ENCODE measurements at places on chromosomes 7 and 10. TPM values are rescaled to one million over a fixed set of nuclear protein-coding genes. Genes with fewer than 3 reads are reported as not detected.

The BTBD16 gene
- total RNA-seq: not detected

The LAMB4 gene
- total RNA-seq: not detected

DNA sequence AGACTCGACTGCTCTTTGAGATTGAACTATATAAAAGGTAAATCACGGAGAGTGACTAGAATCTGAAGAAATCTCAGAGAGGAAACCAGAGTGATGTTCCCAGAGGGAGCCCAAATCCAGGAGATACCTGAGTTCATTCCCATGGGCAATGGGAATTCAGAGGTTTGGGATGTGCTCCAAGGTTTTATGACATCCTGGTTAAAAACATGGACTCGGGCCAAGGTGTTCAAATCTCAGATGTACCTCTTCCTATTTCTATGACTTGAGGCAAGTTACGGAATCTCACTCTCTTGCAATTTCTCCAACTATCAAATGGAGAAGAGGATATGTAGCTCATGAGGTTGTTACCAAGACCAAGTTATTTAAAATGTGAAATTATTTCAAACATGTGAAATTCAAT lies 54.5 kb upstream of the RAB18 start:
- H3K36me3 ChIP-seq: no peaks in the 10 kb centered on the region
- peaks cover 7% of the 10 kb centered on the region for H3K27me3 ChIP-seq
- no peak overlapping the region for H3K4me3 ChIP-seq
- H3K27ac ChIP-seq: no peak overlapping the region

DNA sequence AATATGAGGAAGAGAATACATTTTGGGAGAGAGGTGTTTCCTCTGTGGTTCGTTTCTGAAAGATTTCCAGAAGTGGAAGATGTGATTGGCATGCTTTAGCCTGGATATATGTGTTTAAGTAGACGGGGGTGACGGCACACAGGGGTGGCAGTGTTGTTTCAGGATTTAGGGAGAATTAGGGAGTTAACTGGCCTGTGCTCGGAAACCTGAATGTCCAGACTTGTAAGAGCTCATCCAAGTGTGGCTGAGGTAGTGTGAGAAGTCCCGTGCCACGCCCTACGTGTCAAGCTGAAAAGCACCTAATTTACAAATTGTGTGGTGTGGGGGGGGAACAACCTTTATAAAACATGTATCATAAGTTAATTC lies 1.1 kb downstream of the RALA start:
- H3K4me1 ChIP-seq: peaks cover 40% of the 10 kb centered on the region
- no peak for DNase-seq
- peak overlapping the region; percentile 88 for H3K27ac ChIP-seq
- H3K36me3 ChIP-seq: peaks cover 12% of the 10 kb centered on the region

DNA sequence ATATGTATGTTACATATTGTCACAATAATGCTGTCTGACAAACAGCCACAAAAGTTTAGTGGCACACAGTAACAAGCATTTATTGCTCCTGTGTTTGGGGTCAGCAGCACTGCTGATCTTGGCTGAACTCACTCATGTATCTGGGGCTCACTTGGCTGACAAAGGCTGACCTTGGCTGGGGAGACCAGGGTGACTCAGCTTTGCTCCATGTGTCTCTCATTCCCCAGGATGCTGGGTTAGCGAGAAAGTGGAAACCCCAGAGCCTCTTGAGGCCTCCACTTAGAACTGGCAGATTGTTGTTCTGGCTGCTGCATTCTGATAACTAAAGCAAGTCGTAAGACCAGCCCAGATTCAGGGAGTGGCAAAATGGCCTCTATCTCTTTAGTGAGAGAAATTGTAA lies 217.3 kb upstream of the HABP2 start:
- no peaks in the 10 kb centered on the region for H3K36me3 ChIP-seq
- H3K27me3 ChIP-seq: peaks cover 12% of the 10 kb centered on the region
- H3K4me3 ChIP-seq: no peak overlapping the region
- H3K4me1 ChIP-seq: no peaks in the 10 kb centered on the region
- no peak overlapping the region for H3K27ac ChIP-seq

- no peak overlapping the region for H3K4me3 ChIP-seq
- no peak overlapping the region for H3K27ac ChIP-seq
- H3K27me3 ChIP-seq: peaks cover 21% of the 10 kb centered on the region
- no peak for DNase-seq
- no peaks in the 10 kb centered on the region for H3K4me1 ChIP-seq
Measured at GRCh38 chr10:68112837-68113236, 3.5 kb downstream of the MYPN start.

Measured in activated naive CD8-positive, alpha-beta T cell treated with anti-CD3 and anti-CD28 coated beads, Interleukin-2, amount 10 ng/mL, durations not matched to agents 7 days and 5 days (primary cell).